ENCODE measurements at places on chromosomes 12 and 14.

GRCh38 chr12:12686472-12686871 is 9.5 kb downstream of the GPR19 start:
- no peak for DNase-seq

DNA sequence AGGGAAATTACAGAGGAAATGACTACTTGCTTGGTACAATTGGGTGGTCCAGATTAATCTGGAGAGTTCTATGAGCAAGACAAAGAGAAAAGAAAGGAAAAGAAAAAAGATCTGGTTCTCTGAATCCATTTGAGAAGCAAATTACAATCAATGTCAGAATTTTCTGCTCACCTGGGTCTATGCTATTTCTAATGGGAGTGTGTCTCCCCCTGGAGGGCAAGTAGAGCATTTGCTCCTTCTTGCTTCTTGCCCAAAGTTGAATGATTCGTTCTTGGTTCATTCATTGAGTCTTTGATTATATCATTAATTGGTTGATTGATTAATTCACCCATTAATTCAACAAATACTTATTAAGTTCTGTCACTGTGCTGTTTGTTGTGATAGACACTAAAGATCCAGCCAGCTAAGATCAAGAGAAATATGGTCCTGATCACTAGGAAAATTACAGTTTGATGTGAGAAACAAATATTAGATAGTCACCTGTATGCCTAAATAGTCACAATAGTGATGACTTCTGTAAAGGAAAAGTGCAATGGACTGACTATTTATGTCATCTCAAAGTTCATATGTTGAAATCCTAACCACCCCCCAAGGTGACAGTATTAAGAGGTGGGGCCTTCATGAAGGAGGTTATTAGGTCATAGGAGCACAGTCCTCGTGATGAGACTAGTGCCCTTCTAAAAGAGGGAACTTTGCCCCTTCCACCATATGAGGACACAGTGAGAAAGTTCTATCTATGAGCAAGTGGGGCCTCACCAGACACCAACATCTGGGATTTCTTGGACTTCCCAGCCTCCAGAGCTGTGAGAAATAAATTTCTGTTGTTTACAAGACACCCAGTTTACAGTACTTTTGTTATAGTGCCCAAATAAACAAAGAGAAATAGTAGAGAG is 8.0 kb upstream of the ASB8 start:
- DNase-seq: no peak

DNA sequence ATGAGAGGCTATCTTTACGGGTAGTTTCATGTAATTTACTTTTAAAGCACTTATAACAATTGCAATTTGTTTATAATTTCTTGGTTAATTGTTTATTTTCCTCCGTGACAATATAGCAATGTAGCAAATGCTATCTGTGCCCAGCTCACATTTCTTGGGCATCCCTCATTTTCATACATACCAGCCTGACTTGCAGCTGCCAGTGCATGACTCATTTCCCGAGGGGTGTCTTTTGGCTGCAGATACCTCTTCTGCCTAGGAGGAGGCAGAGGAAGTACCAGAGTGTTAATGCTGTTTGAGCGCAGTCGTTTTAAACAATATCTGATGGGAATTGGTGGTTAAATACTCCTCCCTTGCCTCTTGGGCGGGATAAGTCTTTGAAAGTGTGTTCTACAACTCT is 104.2 kb upstream of the ABCD2 start:
- DNase-seq: no peak

DNA sequence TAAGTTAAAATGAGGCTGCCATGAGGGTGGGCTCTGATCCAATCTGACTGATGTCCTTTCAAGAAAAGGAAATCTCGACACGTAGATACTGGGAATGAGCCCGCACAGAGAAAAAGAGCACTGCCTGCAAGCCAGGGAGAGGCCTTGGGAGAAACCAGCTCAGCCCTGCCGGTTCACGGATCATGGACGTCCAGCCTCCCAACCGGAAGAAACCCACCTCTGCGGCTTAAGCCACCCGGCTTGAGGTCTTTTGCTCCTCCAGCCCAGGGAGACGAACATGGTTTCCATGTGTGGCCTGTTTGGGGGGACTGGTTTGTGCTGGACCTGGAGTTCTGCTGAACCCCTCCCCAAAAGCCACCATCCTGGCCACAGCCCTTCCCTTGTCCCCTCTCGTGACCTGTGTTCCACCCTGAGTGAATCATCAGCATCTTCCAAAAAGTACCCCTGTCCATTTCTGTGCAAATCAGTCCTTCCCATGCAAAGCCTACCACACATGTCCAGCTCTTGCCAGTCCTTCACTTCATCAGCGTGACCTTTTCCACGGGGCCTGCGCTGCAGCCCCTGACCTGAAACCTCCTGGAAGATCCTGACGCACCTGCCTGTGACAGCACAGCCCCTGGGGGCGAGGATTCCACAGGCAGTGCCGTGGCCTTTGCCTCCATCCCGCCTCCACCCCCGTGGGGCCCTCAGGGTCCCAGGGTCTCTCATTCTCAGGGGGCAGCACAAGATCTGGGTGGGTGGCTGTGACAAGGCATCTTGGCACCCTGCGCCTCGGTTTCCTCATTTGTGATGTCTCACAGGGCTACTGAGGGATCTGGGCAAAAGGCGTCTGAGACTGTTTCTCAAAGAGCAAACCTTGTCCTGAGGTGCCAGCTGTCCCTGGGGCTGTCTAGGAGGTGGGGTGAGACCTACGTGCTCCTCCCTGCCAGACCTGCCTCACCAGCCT is 51.6 kb upstream of the GPR68 start:
- no peak for DNase-seq

- no peak for DNase-seq
Measured at GRCh38 chr12:81403348-81403747, 325.5 kb downstream of the ACSS3 start.

DNA sequence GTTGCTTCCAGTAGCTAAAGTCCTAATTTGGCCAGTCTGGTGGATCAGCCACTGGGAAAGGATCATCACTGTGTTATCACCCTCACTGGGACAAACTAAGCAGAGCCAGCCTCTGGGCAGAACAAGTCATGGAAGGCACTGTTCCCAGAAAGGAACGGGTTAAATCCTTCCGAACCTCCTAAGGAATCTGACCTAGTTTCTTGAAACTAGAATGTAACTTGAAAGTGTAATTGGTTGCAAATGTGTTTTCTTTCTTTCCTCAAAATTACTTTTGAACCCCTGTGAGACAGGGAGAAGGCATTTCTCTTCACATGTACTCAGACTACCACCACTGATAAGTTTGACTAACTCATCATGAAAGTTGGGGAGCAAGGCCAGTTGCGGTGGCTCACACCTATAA is 18.7 kb upstream of the KICS2 start:
- no peak for DNase-seq

DNA sequence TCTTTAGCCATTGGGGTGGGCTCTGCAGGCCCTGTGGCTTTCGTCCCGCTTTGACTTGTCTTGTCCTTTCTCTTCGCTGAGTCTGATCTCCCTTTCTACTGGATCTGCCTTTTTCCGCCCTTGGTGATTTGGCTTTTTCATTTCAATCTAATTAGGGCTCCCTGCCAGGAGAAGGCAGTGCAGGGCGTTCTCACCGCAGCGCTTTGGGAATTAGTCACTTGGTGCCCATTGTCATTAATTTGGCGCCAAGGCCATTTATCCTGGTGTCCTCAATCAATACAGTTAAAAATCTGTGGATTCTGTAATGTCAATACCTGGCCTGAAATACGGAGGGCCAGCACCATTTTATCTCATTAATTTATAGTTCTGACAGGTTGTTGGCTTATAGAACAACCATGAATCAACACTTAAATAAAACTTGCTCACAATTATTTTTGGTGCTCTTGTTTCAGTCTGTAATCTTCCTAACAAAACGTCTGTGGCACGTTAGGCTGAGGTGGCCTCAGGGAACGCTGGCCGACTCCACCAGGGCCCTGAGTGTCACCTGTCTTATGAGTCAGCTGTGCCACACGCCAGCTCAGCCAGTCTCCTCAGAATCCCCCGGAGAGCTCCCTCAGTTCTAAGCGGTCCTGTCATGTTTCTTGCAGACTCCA is 115.7 kb downstream of the BEGAIN start:
- no peak for DNase-seq

- DNase-seq: no peak
Measured at GRCh38 chr14:38951451-38951850, 151.6 kb downstream of the SEC23A start.

DNA sequence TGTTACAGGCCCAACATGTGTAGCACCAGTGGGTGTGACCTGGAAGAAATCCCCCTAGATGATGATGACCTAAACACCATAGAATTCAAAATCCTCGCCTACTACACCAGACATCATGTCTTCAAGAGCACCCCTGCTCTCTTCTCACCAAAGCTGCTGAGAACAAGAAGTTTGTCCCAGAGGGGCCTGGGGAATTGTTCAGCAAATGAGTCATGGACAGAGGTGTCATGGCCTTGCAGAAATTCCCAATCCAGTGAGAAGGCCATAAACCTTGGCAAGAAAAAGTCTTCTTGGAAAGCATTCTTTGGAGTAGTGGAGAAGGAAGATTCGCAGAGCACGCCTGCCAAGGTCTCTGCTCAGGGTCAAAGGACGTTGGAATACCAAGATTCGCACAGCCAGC is 8.6 kb downstream of the BCL2L14 start:
- no peak for DNase-seq

Data from NCI-H1048 (cell line).